ENCODE measurements at places on chromosomes 5 and 9.
A peak's percentile ranks its signal among the peaks of the same experiment; 100 is the strongest.

GRCh38 chr5:31476738-31477141 lies 55.2 kb downstream of the DROSHA start:
- DNase-seq = no peak

- DNase-seq = no peak
These were observed 17.3 kb downstream of the ITGA1 start for GRCh38 chr5:52804981-52805380.

DNA sequence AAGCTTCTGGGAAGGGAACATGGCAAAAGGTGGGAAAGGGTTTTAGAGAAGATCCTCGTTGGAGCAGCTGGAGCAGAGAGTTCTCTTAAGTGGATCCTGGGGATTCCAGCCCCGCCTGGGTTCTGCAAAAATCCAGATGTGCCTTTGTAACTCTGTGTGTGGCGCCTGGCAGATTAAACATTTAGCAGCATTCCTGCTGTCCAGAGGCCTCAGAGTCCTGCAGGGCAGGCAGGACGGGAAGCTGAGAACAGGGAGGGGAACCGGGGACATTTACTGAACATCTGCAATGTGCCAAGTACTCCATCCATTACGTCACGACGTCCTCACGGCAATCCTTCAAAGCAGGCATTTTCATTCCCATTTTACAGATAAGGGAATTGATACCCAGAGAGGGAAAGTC lies 6.0 kb downstream of the EIF4E1B start:
- no peak for DNase-seq

GRCh38 chr9:122090981-122091380 lies 2.1 kb downstream of the TTLL11 start:
- no peak for DNase-seq

DNA sequence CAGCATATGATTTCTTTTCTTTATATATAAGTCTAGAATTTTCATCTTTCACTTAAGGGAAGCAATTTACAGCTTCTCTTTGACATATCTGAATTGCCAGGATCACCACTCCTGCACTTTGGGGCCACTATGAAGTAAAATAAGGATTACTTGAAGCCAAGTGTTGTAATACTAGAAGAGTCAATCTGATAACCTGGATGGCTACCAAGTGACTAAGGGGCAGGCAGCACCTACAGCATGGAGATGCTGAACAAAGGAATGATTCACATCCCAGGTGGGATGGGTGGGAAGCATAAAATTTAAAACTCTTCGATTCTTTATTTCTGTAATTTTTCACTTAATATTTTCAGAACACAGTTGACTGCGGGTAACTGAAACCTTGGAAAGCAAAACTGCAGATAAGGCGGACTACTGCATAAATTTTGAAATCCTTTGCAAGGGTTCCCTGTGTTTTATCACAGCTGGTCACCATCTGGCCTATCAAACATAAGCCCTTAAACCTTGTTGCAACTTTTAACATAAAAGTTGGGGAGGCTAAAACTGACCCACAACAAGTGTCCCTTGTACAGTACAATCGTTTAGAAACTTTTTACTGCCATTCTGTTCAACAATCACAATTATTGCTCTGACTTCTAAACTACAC lies 31.2 kb downstream of the NR3C1 start:
- no peak for DNase-seq

- no peak for DNase-seq
These were observed 100.1 kb upstream of the DHFR start for GRCh38 chr5:80754900-80755299.

DNA sequence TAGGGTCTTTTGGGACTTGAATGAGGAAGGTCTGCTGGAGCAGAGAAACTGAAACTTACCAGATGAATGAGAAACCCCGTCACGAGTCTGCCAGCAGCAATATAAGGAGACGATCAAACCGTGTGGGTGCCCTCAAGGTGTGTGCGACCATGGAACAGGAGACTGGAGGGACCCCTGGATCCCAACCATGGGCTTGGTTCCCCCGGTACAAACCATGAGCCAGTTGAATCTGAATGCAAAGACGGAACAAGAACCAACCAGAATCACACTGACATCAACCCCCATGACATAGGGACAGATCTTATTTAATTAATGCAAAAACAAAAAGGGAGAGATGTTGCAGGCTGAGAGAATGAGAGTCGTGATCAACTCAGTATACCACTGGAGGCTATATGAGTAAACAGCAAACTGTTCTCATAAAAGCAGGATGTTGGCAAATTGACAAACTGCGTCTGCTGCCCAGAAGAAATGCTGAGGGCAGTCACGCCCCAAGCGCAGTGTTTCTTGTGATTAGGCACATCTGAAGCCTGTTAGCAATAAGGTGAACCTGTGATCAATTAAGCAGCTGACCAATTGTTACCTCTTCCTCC lies 475.5 kb upstream of the ACO1 start:
- no peak for DNase-seq

DNA sequence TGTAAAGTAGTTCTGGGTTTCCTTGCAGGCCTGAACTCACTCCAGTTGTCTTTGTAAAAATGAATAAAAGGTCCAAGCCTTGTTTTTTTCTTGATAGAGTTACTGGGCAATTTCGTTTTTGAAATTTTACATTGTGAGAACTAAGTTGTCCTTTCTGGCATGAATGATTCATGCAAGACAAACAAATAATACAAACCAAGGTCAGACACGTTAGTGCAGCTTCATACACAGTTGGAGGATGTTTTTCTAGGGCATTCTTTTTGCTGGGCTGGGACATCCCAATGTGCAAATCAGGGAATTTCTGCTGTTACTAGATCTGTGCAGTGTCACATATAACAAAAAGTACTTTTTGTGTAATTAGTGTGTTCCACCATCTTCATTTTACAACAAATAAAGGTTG lies 96.0 kb downstream of the MEGF10 start:
- peak; percentile 28 for DNase-seq

DNA sequence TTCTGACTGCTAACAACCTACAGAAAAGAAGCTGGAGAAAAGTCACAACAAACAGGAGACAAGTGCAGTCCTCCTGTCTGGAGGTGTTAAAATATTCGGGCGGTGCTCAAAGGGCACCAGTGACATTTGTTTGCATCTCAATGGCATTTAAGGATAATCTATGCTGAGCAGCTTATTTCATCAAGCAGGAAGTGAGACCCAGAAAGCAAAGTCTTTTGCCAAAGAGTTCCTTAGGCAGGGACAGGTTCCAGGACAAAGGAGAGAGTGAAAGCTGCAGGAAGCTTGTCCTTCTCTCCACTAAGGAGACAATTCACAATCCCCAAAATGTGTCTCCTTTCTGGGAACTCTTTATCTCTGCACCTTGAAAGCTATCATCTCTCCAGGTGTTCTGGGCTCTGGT lies 38.7 kb upstream of the CDK20 start:
- DNase-seq = no peak

DNA sequence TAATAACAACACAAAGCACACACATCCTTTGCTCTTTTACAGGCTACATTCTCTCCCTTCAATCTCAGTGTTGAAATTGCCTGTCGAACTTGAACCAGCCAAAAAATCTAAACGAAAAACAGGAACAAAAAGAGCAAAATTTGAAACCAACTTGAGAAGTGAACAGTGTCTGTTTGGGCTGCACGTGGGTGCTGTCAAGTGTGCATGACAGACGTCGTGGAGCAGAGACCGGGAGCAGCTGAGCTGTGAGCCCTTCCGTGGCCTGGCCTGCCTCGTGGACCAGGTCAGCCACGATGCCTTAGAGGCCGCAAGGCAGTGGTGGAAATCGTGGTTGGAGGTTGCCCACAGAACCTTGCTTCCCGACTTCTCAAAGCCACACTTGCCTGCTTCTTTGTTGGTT lies 34.8 kb upstream of the DENND1A start:
- DNase-seq = no peak

- no peak for DNase-seq
These were observed 11.6 kb downstream of the CEL start for GRCh38 chr9:133073086-133074014.

- DNase-seq = no peak
These were observed 376 bp downstream of the GOLGA1 start for GRCh38 chr9:124940521-124940893.

DNA sequence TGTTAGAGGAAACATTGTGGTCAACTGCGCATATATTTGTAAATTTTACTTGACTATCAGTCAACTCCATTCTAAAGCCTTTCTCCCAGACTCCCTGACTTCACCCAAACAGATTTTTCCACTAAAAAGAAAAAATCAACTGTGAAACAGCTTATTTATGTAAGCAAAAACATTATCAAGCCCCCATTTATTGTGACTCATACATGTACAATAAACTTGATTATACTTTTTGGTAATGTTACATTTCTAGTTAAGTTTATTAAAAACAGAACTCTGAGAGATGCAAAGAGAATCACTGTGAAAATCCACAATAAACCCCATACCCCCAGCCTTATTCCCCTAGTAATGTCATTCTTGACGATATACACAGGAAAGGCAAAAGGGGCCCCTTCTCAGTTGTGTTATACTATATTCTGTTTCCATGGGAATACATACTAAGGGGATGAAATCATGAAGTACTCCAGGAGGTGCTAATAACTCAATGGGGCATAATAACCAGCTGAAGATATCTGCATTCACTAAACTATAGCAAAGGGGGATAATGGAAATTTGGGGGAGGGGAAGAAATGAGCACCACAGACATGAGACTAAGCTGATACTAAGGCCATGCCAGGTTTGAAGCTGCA lies 616.0 kb downstream of the ACTL7B start:
- no peak for DNase-seq

DNA sequence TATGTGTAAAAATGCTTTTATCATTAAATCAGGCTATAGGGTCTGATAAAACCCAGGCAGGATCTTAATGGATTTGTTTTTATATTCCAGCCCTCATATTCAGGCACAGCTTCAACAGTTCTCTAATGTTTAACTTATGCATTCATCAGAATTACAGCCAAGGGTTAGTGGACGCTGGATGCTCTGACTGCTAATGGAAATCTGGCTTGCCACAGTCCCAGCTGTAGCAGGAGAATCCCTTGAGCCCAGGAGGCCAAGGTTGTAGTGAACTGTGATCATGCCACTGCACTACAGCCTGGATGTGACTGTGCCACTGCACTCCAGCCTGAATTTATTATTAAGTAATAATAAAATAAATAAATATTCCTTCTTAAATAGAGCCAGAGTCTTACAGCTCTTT lies 98.0 kb downstream of the SLC25A46 start:
- no peak for DNase-seq

DNA sequence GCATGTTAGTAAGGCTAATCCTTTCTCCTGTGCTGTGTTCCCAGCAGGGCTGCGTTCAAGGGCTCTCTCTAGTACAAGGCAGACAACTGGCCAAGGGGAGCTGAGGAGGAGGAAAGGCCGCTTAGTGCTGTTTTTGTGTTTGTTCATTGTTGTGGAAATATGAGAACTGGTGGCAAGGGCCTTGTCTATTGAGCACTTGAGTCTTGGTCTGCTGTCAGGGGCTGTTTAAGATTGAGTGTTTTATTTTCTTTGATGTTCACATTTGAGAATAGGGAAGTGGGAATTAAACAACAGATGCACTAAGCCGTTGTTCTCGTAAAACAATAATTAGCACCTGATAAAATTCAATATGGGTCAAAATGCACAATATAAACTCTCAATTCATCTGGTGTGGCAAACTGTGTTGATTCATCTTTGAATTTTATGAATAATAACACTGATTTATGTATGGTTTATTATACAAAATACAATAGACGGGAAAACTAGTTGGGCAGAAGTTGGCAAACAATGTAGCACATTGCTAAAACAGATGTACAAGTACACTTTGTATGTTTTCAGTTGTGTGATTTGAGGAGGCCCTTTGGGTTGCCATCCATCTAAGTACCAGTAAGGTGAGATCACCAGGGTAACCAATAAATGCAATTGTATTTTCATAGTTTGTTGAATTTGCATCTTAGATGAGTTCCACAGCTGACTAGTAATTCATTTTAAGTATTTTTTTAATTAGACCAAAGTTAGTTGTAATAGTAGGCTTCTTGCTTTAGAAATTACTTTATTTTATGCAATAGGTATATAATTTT lies 97.6 kb upstream of the GRHPR start:
- no peak for DNase-seq

DNA sequence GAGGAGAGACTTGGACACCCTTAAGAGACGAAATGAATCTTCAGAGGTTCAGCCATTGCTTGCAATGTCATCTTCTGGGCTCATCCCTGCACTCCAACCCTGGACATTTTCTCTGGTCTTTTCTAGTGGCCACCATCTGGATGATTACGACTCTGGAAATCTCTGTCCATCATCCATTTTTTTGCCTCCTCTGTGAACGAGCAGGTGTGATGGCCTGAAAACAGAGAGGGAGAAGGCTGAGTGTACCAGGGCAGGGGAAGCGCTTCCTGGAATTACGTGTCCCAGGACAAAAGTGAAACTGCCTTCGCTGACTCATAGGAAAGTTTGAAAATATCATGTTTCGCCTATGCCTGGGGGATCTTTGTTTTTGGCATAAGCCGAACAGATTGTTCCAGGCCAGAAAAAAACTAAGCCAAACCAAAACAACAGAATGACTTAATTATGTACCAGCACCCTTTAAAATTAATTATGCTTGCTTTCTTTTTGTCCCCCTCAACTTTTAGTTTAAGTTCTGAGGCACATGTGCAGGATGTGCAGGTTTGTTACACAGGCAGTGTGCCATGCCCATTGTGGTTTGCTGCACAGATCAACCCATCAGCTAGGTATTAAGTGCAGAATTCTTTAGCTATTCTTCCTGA lies 31.9 kb downstream of the ANKRD33B start:
- DNase-seq = no peak

- no peak for DNase-seq
These were observed 7.9 kb downstream of the SH2D3C start for GRCh38 chr9:127770583-127770904.

- no peak for DNase-seq
These were observed 100.8 kb downstream of the IQGAP2 start for GRCh38 chr5:76503929-76504328.

GRCh38 chr5:172793577-172794488 lies 22.8 kb upstream of the DUSP1 start:
- DNase-seq = no peak

- no peak for DNase-seq
These were observed 114.7 kb downstream of the LURAP1L start for GRCh38 chr9:12889402-12890106.

DNA sequence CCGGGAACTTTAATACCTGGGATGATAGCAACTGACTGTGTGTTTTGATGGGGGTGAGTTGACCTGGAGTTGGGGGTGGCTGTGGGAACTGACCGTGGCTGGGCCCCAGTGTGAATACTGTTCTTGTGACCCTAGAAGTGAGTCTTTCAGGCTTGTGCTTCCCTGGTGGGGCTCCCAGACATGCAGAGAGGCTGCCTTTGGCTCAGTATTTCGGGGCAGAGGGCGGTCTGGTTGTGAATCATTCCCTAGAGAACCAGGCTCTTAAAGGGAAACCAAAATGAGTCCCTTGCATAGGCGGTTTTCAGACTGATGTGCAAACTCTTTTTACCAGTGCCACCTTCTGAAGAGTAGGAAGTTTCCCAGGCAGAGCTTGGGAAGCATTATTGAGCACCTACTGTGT lies 132.1 kb downstream of the MACROH2A1 start:
- no peak for DNase-seq

GRCh38 chr5:151757233-151758140 lies 944 bp downstream of the ATOX1 start:
- no peak for DNase-seq

Measured in AG04449 (cell line).